ENCODE measurements at places on chromosomes 1 and 21.

DNA sequence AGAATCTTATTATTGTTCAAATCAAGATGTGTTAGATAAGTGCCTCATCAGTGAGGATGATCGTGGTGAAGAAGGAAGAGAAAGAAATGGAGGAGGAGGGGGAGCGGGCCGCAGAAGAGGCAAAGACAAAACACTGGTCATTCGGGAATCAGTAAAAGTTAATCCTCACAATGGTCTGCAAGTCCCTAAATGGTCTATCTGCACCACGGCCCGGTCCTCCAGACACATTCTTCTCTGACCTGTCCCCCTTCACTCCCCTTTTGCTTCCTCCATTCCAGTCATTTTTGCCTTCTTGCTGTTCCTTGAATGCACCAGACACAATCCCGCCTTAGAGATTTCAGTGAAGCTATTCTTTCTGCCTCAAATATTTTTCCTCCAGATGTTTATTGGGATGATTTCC, 240.1 kb upstream of the ADGRL2 start:
- no peak for DNase-seq

GRCh38 chr1:107664982-107665925, 299.7 kb downstream of the VAV3 start:
- DNase-seq: no peak

- no peak for DNase-seq
These were observed 62.9 kb upstream of the HOOK1 start for GRCh38 chr1:59751801-59752200.

DNA sequence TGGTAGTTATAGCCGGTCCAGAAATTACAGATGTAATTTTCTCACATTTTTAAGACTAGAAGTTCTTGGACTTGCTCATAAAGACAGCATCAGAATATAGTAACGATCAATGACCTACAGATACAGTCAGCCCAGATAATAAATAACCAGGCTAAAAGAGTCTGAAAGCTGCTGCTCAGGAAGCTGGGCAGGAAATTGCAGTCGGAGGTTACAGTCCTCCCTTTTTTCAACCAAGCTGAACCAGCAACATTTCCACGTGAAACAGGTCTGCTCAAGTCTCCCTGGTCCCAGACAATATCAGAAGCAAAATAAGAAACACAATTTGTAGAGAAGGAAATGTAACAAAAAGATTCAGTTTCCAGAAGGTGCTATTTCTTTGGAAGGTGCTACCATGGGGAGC, 457.4 kb downstream of the SIPA1L2 start:
- no peak for DNase-seq

- DNase-seq: no peak
These were observed 100.2 kb upstream of the GREM2 start for GRCh38 chr1:240712014-240712731.

GRCh38 chr1:2320760-2321667, 70.3 kb downstream of the MORN1 start:
- DNase-seq: no peak

DNA sequence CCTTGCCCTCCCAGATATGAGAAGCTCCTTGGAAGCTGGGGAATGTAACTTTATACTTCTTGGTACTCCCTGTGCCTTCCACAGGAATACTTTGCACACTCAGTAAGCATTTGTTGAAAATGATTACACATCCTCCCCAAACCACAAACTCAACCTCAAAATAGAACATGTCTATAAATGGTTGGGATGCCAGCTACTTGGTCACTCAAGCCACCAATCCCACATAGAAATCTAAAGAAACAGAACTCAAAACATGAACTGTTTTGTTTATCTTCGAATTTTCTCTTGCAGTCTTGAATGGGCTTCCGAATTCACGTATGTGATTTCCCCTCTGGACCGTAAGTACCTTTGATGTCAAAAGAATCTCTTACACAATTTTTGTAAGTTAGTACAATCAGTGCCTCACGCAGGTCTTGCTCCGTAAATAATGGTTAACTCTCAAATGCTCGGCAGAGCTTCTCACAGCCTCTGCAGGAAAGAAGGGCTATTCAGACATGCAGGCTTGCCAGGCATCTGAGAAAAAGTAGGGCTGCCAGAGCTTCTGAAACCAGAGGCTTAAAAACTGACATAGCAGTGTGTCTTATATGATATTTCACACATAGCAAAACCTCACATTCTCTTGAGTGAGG, 26.9 kb downstream of the SORT1 start:
- DNase-seq: no peak

GRCh38 chr1:13699510-13699909, 478 bp upstream of the PRDM2 start:
- peak; percentile 13 for DNase-seq

DNA sequence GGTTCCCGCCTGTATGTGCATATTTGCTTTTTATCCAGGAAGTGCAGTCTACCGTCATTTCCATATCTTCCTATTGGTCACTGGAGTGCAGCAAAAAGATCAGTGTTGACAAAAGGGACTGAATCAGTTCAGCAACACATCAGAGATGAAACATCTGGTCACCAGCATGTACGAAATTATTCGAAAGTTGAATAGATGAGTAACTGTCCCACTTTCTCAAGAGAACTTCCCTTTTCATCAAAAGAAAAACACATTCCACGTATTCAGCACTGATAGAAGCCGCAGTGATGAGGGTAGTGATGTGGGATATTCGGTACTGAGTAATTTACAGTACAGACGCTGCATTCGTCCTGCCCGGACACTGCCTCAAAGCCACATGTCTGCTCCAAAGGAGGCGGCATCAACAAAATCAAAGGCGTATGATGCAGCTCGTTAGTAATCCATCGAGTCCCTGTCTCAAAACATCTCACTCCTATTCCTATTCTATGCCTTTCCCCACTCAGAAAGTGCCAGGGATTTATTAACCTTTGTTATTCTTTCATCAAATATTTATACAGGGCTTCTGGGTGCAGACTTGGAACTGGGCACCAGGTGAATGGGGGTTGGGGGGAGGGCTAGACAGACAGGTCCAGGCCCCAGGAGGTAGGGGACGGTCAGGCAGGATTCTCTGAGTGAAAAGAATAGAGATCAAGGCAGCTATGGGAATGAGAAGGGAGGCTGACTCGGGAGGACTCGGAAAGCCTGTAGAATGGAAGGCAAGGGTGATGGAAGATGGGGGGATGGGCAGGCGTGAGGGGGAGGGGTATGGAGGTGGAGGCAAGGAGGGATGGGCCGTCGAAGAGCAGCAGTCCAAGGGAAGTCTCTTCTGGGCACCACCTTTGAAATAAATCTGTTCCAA, 79.5 kb upstream of the SLC45A1 start:
- no peak for DNase-seq

DNA sequence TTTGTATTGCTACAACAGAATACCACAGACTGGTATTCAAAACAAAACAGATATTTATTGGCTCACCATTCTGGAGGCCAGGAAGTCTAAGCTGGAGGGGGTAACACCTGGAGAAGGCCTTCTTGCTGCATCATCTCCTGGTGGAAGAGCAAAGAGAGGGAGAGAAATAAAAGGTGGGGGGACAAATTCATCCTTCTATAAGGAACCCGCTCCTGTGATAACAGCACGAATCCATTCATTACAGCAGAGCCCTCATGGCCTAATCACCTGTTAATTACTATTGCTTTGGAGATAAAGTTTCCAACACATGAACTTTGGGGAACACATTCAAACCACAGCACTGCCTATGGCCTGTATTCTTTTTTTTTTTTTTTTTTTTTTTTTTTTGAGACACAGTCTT, 5.4 kb downstream of the S100A2 start:
- no peak for DNase-seq

- DNase-seq: no peak
These were observed 91.2 kb downstream of the TRABD2B start for GRCh38 chr1:47906009-47906432.

DNA sequence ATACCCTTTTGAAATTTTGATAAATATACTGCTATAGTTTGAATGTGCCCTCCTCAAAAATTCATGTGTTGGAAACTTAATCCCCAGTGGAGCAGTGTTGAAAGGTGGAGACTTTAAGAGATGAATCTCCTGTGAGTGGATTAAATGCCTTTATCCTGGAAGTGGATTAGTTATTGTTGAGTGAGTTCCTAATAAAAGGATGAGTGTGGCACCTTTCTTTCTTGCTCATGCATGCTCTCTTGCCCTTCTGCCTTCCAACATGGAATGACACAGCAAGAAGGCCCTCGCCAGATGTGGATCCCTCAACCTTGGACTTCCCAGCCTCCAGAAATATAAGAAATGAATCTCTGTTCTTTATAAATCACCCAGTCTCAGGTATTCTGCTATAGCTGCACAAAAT, 51.8 kb downstream of the CD160 start:
- DNase-seq: no peak

DNA sequence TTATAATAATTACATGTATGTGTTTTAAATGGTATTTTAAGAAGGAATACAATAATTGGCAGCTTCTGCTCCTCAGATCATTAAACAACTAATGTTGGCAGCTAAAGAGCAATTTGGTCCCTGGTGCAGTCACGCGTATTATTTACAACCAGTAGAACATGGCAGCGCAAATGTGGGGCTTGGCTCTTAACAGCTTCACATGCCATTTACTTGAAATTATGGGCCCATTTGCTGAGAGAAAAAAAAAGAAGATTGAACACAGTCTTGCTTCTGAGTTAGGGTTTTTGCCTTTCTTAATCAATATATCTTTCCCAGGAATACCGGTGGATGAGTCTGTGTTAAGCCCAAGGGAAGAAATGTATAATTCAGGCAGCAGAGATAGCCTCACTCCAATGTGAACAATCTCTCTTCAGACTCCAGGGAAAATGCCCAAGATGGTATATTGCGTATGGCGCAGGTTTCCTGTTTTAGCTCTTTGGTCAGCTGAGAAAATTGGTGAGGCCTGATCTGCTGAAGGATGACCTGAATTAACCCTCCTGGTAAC, 174.5 kb downstream of the DISC1 start:
- no peak for DNase-seq

DNA sequence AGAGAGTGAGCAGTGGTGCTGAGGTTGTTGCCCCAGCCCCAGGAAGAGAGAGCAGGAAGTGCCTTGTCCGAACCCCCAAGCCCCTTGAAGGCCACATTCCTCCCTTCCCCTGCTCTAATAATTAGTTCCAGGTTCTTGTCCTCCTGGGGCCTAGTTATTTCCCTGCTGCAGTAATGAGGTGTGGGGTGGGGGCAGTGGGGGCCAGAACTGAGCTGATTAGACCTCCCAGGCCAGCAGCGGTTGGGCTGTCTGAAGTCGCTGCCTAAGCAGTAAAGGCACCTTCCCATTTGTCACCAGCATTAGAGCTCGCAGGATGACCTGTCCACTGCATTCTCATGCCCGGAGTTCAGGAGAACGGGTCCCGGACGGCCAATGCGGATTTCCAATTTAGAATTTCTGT, 186.5 kb upstream of the CSF3R start:
- no peak for DNase-seq

DNA sequence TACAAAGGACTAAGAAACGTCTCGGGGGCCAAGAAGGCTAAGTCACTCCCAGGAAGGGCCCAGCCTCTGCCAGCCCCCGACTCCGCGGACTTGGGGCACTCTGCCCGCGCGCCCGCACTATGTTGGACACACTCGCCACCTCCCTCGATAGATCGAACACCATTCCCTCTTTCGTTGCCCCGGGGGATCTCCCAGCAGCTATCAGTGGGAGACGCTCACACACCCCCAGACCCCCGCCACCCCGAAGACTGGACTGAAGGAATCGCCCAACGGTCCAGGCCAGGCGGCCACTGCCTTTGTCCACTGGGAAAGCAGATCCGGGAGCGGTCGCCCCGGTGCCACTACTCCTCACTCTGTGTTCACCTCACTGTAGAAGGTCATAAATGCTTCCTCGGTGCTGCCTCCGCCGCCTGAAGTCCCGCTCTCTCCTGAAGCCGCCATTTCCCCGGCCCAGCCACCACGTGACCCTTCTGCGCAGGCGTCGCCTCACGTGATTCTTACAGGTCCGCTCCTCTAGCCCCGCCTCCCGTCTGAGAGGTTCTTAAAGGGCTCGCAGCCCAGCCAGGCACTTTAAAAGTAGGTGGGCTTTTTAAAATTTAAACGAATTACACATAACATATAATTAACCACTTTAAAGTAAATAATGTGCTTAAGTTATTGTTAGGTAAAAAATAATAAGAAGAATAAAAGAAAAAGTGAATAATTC, at the start of gene DNAJC8:
Gene DNAJC8, minus strand, starts transcription at position 472 of the 706 bp plus-strand sequence. Its CDS starts 31 bp downstream, at position 441.
- DNase-seq: peak; percentile 99

GRCh38 chr1:248622570-248623001, 12.3 kb downstream of the OR2T11 start:
- no peak for DNase-seq

DNA sequence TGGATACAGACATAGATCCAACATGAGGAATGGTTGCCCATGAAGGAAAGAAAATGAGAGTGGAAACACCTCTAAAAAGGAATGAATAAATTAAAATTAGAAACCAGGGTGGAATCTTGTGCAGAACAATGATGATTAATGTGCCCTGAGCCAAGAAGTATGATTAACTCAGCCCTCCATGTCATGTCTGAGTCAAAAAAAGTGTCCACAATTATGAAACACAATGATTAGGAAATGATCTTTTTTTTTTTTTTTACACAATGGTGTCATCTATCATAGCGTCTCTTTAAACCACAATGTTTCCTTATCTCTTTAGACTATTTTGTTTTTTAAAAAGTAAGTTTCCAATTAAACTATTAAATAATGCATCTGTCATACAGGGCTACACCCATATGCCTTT, 78.9 kb upstream of the RAB4A start:
- no peak for DNase-seq

DNA sequence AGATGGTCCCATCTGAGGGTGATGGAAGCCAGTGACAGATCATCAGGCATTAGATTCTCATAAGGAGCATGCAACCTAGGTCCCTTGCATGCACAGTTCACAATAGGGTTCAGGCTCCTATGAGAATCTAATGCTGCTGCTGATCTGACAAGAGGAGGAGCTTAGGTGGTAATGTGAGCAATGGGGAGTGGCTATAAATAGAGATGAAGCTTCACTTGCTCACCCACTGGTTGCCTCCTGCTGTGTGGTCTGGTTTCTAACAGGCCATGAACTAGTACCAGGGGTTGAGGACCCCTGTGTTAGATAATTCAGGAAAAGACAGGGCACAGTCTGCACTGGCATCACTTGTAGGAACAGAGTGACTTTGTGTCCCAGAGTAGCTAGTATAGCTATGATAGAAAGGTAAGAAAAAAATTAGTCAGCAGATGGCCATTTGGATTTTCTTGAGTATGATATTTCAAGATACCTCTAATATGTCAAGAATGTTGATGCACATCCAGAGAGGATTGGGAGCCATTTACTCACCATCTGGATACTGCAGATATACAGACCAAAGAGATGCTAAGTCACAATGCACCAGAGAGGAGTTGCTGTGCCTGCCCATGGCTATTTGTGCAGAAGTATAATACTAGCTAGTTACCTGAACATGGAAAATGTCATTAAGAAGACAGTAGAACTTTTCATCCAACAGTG, 53.6 kb downstream of the ADCY10 start:
- DNase-seq: no peak

DNA sequence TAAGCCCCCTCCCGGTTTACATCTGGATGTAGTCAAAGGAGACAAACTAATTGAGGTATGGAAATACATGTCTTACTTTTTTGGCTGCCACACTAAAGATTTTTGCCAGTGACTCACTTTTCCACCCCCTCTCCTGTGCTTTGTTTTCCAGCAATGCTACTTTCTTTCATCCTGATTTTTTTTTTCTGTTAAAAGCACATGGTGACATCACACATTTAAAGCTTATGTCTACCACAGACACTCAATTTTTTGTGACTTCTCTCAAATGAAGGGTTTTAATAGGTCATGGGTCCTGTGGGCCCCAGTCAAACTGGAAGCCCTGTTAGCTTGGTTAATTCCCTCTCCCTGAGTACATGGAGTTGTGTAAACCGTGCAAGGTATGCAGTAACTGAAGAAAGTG, 2.2 kb downstream of the PPP1R8 start:
- no peak for DNase-seq

Measured in stimulated activated CD4-positive, alpha-beta T cell treated with anti-CD3 and anti-CD28 coated beads, Interleukin-2, amount 100 ng/mL, for 24 hours (primary cell).